Mucosa of descending colon (tissue), 3 donors: ENCODE measurements at places on chromosomes 4 and X. TPM values are rescaled to one million over a fixed set of nuclear protein-coding genes. Genes with fewer than 3 reads are reported as not detected.

Gene ZNF157
- total RNA-seq: not detected

DNA sequence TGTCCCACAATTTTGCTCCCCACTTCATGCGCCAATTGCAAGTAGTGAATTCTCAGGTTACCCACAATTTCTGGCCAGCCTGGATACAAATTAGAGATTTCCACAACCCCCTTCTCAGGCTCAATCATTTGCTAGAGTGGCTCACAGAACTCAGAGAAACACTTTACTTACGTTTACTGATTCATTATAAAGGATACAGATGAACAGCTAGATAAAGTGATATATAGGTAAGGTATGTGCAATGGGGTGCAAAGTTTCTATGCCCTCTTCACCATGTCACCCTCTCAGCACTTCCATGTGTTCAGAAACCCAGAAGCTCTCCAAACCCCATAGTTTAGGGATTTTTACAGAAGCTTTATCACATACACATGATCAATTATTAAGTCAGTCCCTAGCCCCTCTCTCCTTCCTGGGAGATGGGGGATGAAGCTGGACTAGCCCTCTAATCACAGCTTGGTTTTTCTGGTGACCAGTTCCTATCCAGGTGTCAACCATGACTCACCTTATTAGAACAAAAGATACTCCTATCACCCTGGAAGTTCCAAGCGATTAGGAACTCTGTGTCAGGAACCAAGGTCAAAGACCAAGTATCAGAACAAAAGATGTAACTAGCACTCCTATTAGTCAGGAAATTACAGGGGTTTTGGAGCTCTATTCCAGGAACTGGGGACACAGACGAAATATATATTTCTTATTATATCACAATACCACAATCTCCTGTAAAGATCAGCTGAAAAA lies 33.5 kb upstream of the PRRG1 start:
- DNase-seq: no peak

Gene PLXNB3
- 3.0 TPM for total RNA-seq

- no peak for DNase-seq
These were observed 503.3 kb downstream of the ANKRD50 start for GRCh38 chr4:124209211-124209610.

Gene SYAP1
- total RNA-seq: 35.0 TPM
